ENCODE measurements at places on chromosomes 5 and 9.

DNA sequence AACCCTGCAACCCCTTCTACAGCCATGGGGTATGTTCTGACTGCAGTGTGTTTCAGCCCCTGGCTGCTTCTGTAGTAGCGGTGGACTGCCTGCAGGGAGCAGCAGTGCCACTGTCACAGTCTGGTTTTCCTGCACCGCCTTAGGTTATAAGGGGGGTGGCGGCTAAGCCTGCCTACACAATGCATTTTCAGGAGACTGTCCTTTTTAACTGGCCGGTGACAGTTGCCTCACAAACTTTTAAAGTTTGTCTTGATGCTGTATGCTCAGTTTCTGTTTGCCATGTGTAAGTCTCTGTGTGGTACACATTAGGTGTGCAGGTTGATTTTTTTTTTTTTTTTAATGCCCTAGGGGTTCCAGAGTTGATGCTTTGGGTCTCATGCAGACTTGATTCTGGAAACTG, 53.0 kb downstream of the NUP214 start:
- peak; percentile 6 for DNase-seq

- DNase-seq = no peak
Measured at GRCh38 chr9:89548071-89548638, 50.2 kb upstream of the SEMA4D start.

GRCh38 chr5:132012371-132013005, 1.0 kb upstream of the ACSL6 start:
- DNase-seq = peak; percentile 22

DNA sequence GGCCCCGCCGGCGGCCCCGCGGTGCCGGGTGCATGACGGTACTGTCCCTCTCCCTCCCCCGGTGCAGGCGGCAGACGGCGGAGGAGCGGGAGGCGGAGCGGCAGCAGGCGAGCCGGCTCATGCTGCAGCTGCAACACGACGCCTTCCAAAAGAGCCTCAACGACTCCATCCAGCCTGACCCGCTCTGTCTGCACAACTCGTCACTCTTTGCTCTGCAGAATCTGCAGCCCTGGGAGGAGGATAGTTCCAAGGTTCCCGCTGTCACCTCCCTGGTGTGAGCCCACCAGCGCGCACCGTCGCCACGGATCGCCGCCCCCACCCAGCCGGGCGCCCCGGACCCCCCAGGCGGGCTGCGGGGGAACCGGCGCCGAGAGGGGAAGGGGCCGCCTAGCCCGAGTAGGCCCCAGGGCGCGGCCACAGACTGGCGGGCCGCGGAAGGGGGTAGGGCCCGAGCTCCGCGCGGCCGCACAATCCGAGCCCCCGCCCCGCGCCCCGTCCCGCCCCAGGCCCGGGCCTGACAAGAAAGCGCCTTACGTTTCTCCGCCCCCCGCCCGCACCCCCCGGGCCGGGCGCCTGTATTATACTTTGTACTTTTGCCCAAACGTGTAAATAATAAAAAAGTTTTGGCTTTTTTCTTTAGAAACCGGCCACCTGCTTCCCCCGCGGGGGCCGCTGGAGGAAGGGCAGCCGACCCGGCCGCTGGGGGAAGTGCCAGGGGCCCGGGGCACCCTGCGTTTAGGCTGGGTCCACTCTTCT, 2.5 kb downstream of the TLX3 start:
- no peak for DNase-seq

- no peak for DNase-seq
Measured at GRCh38 chr5:51997949-51998348, 614.7 kb downstream of the ISL1 start.

- no peak for DNase-seq
Measured at GRCh38 chr5:14881826-14882225, 10.2 kb upstream of the ANKH start.

DNA sequence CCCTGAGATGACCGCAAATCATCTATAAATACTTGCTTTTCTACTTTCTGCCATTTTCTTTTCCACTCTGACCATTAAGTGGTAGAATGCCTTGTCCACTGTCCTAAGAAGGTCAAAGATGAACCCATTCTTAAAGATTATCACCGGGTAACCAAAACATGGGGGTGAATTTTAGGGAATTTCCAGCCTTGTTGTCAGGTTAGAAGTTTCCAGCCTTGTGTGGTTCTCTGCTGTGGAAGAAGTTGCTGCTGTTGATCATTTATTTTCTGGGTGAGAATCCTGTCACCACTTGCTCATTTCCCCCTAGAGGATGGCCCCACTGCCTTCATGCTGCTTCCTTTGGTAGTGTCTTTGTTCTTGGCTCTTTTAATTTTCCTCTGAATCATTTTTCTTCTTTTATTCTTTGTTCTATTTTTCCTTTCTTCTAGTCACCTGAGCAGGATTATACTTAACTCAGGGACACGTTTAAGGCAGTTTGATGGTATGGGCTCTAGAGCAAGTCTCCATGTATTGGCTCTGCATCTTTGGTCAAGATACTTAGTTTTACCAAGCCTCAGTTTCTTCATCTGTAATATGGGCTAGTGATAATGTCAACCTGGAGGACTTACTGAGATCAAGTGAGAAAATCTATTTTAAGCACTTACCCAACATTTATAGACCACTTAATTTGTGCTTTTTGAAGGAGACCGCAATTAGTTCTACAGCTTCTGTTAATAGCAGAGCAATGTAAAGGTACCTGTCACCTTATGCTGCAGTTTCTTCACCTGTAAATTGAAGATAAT, 266.2 kb downstream of the ARHGAP26 start:
- no peak for DNase-seq

All from hippocampal formation (tissue), 2 donors.